ENCODE measurements at places on chromosomes 7 and 10. TPM values are rescaled to one million over a fixed set of nuclear protein-coding genes. Genes with fewer than 3 reads are reported as not detected.

DNA sequence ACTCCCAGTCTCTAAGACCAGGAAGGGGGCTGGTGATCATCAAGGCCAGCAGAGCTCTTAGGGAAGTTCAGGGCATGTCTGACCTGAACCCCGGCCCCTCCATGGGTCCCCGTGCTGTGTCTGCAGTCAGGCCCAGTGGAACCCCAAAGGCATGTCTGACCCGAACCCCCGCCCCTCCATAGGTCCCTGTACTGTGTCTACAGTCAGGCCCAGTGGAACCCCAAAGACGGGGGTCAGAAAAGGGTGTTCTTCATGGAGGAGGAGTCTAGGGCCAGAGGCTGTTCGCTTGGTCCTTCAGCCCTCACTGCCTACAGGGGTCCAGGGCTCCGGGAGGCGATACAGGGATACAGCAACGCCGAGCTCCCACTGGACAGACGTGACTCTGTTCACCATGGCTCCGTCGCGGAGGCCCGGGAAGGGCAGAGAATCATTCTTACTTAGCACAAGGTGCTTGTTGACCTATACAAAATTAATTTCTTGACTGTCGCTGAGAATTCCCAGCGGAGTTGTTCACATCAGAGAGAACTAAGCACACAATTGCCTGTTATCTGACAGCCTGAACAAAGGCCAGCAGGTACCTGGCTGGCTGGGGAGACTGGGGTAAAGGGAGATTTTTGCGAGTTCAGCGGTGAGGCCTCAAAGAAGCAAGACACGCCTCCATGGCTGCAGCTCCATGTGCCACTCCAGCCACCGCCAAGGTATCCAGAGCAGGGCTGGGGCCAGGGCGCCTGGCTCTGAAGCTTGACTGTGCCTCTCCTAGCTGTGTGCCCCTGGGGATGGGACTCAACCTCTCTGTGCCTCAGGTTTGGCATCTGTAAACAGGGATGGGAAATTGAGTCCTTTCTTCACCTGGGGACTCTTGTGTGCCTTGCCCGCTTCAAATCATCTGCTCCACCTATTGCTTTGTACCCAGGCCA lies 26.8 kb downstream of the EN2 start:
- DNase-seq, result no peak

GRCh38 chr7:151330661-151331060 lies 11.0 kb upstream of the NUB1 start:
- DNase-seq, result no peak

GRCh38 chr7:152462995-152463708 lies 27.3 kb upstream of the KMT2C start:
- no peak for DNase-seq

GRCh38 chr10:79126351-79127080 lies 57.8 kb downstream of the ZMIZ1 start:
- no peak for DNase-seq

GRCh38 chr10:28668363-28669226 lies 8.7 kb upstream of the BAMBI start:
- peak; percentile 63 for DNase-seq

DNA sequence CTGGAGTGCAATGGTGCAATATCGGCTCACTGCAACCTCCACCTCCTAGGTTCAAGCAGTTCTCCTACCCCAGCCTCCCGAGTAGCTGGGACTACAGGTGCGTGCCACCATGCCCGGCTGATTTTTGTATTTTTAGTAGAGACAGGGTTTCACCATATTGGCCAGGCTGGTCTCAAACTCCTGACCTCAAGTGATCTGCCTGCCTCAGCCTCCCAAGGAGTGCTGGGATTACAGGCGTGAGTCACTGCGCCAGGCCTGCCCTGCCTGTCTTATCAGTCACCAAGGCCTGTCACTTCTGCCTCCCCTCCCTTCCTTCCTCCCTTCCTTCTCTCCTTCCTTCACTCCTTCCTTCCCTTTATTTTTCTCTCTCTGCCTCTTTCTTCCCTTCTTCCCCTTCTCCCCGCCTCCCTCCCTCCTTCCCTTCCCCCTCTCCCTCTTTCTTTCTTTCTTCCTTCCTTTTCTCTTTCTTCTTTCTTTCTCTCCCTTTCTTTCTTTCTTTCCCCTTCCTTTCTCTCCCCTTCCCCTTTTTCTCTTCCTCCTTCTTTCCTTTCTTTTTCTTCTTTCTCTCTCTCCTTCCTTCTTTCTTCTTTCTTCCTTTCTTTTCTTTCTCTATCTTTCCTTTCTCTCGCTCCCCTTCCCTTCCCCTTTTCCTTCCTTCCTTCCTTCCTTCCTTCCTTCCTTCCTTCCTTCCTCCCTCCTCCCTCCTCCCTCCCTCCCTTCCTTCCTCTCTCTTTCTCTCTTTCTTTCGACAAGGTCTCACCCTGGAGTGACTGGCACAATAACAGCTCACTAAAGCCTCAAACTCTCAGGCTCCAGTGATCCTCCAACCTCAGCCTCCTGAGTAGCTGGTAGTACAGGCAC lies 3.1 kb upstream of the ST7 start:
- no peak for DNase-seq

Gene HMX3
- total RNA-seq, result not detected

Gene ELAPOR2
- 3.6 TPM for total RNA-seq

Gene ASZ1
- total RNA-seq, result not detected

Measured in heart right ventricle (tissue), 16 donors.